Activated effector memory CD4-positive, alpha-beta T cell treated with anti-CD3 and anti-CD28 coated beads, Interleukin-2, amount 50 U/mL, for 16 hours (primary cell): ENCODE measurements at places on chromosomes 4 and X.

DNA sequence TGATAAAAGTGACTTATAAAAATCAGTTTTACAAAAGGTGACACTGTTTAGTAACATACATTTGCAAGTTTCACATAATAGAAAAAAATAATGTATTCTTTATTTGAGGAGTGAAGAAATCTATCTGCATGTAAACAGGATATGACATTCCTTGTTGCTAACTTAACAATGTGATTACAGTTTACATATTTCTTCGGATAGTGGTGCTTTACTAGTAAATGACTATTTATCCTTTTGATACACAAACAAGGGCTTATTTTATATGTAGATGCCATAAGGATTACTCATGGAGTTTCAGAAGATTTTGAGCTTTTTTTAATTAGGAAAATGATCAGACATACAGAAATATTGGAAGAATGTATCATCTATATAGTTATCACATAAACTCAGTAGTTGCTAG is 126.5 kb downstream of the SLIT2 start:
- DNase-seq, result no peak

DNA sequence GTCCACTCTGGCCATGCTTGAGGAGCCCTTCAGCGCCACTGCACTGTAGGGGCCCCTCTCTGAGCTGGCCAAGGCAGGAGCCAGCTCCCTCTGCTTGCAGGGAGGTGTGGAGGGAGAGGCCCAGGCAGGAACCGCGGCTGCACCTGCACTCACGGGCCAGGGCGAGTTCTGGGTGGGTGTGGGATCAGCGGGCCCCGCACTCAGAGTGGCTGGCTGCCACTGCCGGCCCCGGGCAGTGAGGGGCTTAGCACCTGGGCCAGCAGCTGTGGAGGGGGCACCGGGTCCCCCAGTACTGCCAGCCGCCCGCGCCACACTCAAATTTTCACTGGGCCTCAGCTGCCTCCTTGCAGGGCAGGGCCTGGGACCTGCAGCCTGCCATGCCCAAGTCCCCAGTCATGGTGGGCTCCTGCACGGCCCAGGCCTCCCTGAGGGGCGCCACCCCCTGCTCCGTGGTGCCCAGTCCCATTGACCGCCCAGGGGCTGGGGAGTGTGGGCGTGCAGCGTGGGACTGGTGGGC is 347.2 kb upstream of the SPOCK3 start:
- DNase-seq, result no peak

DNA sequence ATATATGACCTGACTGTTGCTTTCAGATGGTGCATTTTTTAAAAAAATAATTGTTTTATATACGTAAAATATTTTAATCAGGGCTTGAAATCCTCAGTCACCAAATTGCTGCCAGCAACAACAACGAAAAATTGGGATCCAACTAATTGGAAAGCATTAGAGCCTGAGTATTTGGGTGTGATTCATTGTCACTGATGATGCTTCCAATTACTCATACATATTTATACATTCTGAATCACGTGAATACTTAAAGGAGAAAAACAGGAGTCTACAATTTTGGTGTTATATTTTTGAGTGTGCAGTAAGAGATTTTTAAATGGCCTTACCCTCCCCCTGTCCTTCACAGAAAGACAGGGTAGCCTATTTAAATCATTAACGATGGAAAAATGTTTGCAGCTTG is 765.6 kb upstream of the TENM3 start:
- no peak for DNase-seq

DNA sequence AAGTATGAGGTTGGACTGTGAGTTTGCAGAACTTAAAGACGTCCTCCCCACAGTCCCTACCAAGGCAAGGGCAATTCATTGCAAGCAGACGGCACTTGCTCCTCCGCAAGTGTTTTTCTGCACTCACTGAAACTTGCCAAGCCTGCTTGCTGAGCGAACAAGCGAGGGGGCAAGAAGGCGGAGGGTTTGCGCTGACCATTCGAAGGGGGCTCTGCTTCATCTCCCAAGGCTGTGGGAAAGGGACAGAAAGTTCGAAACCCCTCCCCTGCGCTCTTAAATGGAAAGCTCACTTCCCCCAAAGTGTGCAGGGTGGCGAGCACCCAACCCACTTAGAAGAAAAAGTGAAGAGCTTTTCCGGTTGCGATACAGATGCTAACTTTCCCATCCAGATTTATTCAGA is 1.4 kb downstream of the MID1 start:
- no peak for DNase-seq

- DNase-seq, result no peak
Measured at GRCh38 chrX:71650333-71650969, 16.9 kb upstream of the LOC101059915 start.

- DNase-seq, result peak; percentile 90
Measured at GRCh38 chrX:3713225-3713936, at the start of gene PRKX. TSS of gene PRKX (minus strand) at chrX:3713649. CDS start at chrX:3713253, 396 bp downstream.

DNA sequence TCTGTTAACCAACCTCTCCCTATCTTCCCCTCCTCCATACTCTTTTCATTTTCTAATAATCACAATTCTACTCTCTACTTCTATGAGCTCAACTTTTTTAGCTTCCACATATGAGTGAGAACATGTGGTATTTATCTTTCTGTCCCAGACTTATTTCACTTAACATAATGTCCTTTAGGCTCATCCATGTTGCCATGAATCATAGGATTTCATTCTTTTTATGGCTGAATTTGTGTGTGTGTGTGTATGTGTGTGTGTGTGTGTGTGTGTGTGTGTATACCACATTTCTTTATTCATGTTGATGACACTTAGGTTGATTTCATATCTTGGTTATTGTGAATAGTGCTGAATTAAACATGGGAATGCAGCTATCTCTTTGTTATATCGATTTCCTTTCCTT is 37.4 kb downstream of the RUFY3 start:
- DNase-seq, result no peak

GRCh38 chr4:76879731-76880364 is 18.1 kb downstream of the SOWAHB start:
- no peak for DNase-seq

- DNase-seq, result no peak
Measured at GRCh38 chr4:11842620-11843263, 414.0 kb upstream of the HS3ST1 start.

GRCh38 chrX:74377282-74377681 is 44.0 kb upstream of the SLC16A2 start:
- DNase-seq, result no peak

GRCh38 chr4:793941-794621 is 31.8 kb downstream of the CPLX1 start:
- no peak for DNase-seq

- no peak for DNase-seq
Measured at GRCh38 chr4:177640864-177641263, 198.6 kb upstream of the AGA start.

DNA sequence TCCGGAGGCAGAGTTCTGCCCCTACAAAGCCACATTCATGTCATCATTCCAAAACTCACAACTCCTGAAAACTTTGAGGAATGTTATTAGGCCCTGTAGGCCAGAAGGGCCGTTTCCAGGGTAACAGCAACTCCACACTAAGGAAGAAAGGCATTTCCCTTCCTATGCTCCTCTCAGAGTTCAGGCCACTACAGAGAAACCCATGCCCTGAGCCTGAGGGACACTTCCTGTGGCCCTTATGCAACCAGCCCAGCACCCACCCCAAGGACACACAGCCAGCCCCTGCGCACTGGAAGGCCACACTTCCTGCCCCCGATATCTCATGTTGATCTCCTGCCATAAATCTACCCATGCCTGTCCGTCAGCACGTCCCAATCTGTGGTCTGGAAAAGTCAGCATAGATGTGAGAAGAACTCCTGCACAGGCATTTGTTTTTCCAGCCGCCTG is 289.3 kb downstream of the BCOR start:
- DNase-seq, result no peak

DNA sequence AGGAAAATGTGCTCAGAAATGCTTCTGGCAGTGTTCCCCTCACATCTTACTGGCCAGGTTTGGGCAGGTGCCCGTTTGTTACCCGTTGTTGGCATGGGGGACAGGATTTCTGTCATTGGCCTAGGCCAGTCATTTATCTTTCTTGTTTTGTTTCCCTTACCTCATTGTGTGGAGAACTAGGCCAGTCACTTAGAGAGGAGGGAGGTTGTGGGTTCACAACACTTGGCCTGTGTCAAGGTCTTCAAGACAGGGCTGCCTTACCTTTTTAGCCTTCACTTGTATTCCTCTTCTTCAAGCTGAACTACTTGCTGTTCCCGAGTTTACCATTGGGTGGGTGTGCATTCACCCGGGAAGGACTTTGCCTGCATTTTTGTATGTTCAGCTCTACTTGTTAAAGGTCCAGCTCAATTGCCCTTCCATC is 17.7 kb downstream of the SNX25 start:
- DNase-seq, result no peak

DNA sequence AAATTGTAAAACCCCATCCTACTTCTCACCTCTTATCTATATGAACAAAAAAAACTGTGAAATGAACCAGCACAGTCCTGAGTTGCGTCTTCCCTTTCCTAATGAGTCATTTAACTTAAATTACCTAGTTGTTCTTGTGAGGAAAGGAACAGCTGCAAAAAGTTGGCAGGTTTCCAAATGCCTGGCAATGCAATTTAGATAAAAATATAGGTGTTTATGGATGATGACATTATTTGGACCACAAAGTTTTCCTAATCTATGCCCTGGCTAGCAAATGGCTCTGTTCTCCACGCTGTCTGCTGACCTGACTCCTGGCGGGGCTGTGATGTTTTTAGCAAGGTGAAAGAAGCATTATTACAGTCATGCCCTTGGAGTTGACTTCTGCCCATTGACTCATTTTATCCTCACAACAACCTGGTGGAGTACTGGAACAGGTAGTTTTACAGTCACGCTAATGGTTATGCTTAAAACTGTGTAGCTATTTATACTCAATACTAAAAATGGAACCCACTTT is 29.8 kb upstream of the RELL1 start:
- no peak for DNase-seq

GRCh38 chr4:39464886-39465501 is 6.1 kb downstream of the LIAS start:
- no peak for DNase-seq

GRCh38 chrX:119541188-119541587 is 24.0 kb downstream of the STEEP1 start:
- no peak for DNase-seq

GRCh38 chr4:30863021-30863420 is 142.9 kb downstream of the PCDH7 start:
- DNase-seq, result no peak

- no peak for DNase-seq
Measured at GRCh38 chr4:57265831-57266582, 155.8 kb upstream of the IGFBP7 start.

GRCh38 chrX:31355206-31355955 is 283.5 kb upstream of the FTHL17 start:
- no peak for DNase-seq

DNA sequence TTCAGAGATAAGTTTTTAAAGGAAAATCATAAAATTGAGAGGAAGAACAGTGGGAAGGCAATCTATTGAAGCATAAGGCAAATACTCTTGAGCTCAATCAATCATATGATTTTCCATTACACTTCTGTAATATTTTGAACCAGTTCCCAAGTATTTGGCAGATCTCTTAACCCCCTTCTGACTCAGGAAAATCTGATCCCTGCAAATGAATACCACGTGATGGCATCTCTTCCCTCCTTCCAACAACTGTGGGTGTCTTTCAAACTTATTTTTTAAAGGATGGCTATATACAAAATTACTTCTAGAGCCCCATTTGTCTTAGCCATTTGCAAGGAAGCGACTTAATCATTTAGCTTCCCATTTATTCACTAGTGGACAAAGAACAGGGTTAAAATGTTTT is 41.9 kb downstream of the AMOT start:
- DNase-seq, result no peak

- no peak for DNase-seq
Measured at GRCh38 chrX:105869701-105870100, 47.4 kb downstream of the NRK start.

- no peak for DNase-seq
Measured at GRCh38 chr4:15550491-15550890, 80.8 kb downstream of the CC2D2A start.

GRCh38 chr4:168221301-168221700 is 97.3 kb downstream of the DDX60 start:
- no peak for DNase-seq

DNA sequence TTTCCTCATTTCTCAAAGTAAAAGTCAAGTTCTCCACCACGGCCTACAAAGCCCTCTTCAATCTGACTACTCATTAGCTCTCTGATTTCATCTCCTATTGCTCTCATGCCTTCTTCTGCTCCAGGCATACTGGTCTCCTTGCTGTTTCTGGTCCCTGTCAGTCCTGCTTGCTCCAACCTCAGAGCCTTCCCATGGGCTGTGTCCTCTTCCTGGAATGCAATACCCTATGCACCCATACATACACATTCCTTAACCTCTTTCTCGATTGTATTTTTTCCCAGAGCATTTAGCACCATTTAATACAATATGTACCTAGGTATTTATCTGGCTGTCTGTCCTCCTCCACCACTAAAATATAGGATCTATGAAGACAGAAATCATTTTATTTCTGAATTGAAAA is 385.2 kb downstream of the GASK1B start:
- DNase-seq, result no peak

DNA sequence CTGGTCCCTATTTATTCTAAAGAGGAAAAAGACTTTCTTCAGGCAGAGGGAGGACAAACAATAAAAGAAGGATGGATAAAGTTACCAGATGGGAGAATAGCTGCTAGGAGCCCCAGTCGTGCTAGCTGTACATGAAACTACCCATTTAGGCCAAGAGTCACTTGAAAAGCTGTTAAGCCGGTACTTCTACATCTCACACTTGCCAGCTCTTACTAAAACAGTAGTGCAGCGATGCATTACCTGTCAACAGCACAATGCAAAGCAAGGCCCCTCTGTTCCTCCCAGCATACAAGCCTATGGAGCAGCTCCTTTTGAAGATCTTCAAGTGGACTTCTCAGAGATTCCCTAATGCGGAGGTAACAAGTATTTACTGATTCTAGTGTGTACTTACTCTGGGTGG is 1138.8 kb downstream of the ARAP2 start:
- DNase-seq, result no peak

GRCh38 chr4:101660607-101661006 is 129.9 kb upstream of the BANK1 start:
- no peak for DNase-seq

GRCh38 chrX:36908801-36909675 is 99.1 kb upstream of the FAM47C start:
- no peak for DNase-seq

DNA sequence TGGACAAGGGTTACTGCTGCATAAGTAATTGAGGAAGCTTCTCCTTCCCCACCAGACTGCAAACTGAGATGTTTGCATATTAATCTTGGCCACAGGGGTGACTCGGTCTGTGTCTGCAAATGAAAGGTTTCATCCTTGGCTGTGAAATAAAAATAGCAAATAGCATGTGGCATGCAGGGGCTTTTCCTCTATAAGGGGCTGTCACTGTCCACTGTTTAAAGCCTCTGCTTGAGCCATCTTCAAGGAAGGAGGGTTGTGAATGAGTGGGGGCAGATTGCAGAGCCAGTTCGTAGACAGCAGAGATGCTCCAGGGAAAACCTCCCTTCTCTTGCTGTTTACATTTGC is 33.3 kb downstream of the TMSB4X start:
- DNase-seq, result no peak
